ENCODE measurements at places on chromosomes 6 and 20.

GRCh38 chr6:38504996-38505395 lies 134.7 kb downstream of the BTBD9 start:
- no peak for DNase-seq

- no peak for DNase-seq
Observed at GRCh38 chr6:138959521-138959920, 28.5 kb downstream of the REPS1 start.

DNA sequence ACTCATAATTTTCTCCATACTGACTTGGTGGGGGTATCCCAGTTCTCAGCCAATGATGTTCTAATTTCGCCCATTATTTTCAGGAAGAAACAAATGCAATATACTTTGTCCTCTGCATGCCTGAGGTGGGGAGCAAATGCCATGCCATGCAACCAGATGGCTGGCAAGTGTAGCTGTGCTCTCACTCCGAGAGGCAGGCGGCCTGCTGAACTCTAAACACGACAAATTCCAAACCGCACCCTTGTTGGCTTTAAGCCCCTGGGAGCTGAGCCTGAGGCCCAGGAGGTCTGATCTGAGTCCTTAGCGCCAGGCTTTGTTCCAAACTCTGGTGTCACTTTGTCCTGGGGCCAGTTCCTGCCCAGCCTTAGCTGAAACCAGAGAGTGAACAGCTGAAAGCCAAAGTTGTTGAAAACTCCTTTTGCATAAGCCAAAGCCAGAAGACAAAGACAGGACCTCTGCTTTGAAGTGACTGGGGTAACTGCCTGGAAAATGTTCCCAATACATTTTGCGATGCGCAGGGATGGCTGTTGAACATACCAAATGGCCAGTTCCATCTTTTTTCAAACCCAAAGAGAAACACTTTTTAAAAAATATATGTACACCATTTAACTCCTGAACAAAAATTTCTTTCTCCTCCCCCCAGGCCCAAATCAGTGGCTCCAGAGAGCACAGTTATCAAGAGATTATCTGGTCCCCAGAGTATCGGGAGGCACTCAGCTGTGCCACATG lies 46.2 kb downstream of the TTI1 start:
- DNase-seq, result no peak

DNA sequence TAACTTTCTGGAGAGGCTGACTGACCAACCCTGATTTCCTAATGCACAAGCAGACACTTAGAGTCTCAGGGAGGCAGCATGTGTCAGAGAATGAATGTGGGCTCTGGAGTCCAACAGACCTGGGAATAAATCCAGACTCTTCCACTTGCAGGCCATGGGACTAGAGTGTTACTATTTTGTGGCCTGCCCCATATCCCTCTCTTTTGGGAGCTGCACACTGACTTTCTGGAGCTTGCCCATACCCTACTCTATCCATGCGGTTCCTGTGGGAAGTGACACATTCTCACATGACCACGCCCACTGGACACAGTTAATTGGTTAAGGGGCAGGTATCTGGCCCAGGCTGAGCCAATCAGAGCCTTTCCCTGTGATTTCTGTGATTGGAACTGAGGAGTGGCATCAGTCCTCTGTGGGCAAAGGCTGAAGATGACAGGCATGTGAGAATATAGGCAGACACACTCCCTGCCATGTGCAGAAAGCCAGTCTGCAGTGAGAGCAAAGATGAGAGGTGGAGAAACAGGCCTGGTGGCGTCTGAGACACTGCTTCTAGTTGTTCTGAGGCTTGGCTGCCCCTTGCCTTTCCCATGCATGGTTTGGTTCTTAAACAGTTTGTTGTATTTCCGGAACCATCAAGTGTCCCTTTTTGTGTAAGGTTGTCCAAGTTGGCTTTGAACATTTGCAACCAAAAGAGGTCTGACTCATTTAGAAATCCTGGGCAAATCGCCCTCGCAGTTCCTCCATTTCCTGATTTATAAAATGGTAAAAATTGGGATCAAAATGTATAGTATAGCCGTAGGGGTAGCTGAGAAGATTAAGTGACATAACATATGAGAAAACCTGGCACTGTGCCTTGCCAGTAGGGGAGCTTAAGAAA lies 125.6 kb downstream of the CDC5L start:
- peak; percentile 59 for DNase-seq

DNA sequence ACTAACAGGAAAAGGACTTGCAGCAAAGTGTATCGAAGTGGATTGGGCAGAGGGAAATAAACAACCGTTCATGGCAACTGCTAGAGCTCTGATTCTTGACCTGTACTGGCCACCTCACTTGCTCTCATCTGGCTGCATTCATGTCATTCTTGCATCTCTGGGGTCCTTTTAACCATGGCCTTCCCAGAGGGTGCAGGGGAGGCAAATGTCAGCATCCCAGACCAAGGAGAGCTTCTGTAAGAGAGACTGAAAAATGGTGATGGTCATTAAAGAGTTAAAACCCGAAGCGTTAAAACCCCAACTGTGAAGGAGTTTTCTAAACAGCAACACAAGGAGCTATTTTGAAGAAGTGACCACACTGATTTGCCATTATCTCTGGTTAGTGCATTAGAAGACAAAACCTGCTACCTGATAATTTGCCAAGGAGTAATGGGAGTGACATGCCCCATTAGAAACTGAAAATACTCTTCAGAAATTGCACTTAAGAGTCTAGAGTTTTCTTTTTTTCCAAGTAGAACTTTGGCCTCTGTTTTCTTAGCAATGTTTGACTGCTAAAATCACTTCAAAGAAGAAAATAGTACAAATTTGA lies 62.4 kb downstream of the APCDD1L start:
- DNase-seq, result no peak

DNA sequence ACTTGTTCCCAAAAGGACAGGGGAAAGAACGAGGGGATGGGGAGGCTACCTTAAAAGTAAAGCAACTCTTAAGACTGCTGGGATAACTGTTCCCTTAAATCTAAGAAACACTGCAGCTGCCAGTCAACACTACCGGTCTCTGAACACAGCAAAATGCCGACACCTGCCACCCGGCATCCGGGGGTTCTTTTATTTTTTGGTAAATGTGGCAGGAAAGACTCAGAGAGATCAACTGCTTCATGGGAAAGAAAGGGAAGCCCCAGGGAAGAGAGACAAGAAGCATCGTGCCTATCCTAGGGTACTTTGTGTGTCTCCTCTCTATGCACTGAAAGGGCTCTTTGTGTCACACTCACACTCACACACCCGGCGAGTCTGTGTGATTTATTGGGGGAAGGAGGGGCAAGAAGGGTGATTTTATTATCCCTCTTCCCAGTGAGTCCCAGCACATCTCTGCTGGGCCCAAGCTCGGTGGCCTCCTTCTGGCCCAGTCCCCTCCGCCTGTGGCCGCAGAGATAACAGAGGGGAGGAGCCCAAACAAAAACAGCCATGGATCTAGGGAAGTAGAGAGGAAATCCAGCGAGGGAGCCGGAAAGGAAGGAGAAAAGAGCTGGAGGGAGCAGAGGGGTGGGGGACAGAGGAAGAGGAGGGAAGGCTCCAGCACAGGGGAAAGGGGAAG lies 1.4 kb downstream of the FYN start:
- DNase-seq, result peak; percentile 67

GRCh38 chr20:41142919-41143318 lies 5.6 kb downstream of the PLCG1 start:
- no peak for DNase-seq

DNA sequence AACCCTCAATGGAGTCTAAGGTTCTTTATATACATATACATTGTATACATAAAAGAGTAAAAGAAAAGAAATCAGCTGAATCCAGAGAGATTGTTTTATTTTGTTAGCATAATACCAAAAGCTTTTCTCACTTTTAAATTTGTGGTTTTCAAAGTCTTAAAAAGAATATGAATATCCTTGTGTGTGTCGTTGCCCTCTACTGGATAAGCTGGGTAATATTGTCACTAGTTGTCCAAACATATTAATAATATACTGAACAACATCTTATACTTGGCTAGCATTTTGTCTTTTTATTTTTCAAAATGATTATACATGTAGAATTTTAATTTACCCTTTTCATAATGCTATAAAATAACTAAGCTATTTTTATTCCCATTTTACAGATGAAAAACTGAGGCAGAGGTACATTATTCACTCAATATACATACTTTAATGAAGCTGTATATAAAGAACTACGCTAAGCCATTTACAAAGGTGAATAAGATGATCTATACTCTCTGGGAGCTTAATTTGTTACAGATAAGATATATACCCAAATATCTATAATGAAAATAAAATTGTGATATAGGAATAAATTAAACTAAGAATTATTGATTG lies 531.7 kb downstream of the TFAP2B start:
- no peak for DNase-seq

GRCh38 chr6:38567436-38567835 lies 72.3 kb downstream of the BTBD9 start:
- no peak for DNase-seq

DNA sequence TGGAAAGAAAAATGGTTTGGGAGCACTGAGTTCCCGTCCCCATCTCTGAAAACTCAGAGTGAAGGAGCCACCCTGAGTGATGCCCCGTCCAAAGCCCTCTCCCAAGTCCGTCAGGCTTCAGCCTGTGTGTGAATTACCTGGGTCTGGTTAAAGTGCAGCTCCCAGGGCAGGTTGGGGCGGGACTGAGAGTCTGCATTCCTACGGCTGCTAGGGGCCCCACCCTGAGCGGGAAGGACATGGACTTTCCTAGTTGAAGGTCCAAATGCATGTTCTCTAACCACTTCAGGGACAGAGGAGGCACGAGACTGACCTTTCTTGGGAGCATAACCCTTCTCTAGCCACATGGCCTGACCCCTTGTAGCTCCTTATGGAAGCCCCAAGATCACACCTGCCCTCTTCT lies 97.2 kb downstream of the SYNDIG1 start:
- DNase-seq, result no peak

- no peak for DNase-seq
Observed at GRCh38 chr6:157513004-157513603, 132.1 kb downstream of the ZDHHC14 start.
